Myocyte (in vitro differentiated cells): ENCODE measurements at places on chromosomes 12 and 14. TPM values are rescaled to one million over a fixed set of nuclear protein-coding genes. Genes with fewer than 3 reads are reported as not detected.

- no peak for DNase-seq
Measured at GRCh38 chr12:62290846-62291245, 30.6 kb downstream of the USP15 start.

DNA sequence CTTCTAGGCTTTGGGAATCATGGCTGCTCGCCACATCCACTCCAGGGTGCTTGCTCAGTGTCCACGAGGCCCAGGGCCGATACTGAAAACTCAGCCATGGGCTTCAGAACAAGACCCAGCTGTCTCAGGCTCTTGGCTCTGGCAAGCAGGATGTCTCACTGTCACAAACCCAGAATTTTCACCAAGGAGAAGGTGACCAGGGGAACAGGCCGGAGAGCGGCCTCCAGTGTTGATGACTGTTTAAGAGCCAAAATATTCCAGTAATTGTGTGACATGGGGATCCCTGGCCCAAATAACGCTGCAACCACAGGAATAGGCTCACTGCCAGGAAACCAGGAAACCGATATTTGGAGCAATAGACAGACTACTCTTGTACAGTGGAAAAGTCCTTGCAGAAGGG lies 9.8 kb upstream of the SERPINA5 start:
- DNase-seq = no peak

DNA sequence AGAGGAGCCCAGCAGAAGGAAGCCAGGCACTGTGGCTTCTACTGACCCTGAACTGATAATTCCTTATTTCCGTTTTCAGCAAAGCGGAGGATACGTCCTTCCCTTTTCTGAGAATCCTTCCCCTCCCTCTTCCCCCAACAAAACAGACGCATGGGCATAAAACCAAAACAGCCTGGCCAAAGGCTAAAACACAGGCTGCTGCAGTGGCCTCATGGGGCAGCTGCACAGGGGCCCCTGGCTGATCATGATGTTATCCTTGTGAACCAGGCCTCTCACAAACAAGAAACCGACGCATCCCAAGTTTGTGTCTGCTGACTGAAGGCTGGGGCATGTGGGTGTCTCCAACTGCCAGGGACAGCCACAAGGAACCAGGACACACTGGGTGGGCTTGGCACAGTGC lies 23.4 kb upstream of the STON2 start:
- peak; percentile 67 for DNase-seq

DNA sequence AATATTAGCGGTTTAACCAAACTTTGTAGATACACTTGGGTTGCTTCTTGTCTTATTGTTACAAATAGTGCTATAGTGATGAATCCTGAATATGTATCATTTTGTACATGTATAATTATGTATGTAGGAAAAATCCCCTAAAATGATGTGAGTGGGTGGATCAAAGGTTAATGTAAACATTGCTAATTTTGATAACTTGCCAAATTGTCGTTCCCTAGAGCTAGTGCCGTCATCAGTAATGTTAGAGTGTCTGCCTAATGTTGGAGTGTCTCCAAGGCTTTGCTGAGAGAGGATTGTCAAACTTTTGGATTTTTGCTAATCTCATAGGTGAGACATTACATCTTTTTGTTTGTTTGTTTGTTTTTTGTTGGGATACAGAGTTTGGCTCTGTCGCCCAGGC lies 44.4 kb downstream of the AEBP2 start:
- no peak for DNase-seq

DNA sequence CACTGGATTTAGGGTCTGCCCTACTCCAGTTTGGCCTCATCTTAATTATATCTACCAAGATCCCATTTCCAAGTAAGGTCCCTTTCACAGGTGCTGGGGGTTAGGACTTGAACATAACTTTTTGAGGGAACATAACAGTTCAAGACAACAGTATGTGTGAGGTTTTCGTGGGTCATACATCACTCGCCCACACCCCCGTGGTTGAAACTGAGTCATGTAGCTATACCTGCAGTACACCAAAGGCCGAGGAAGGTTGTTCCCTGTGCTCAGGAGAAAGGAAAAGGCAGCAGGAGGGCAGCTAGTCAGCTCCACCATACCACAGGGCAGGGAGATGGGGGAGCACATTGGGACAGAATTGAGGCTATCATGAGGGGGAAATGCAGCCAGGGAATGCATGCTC lies 167.0 kb downstream of the PPM1H start:
- no peak for DNase-seq

Gene CCDC197
- total RNA-seq = not detected in 2 replicates

Gene ETFBKMT
- total RNA-seq = 2.8 and 4.8 TPM in 2 replicates
